Activated CD4-positive, CD25-positive, alpha-beta regulatory T cell treated with anti-CD3 and anti-CD28 coated beads, Interleukin-2, amount 50 U/mL, for 16 hours (primary cell): ENCODE measurements at places on chromosomes 1 and 21.

DNA sequence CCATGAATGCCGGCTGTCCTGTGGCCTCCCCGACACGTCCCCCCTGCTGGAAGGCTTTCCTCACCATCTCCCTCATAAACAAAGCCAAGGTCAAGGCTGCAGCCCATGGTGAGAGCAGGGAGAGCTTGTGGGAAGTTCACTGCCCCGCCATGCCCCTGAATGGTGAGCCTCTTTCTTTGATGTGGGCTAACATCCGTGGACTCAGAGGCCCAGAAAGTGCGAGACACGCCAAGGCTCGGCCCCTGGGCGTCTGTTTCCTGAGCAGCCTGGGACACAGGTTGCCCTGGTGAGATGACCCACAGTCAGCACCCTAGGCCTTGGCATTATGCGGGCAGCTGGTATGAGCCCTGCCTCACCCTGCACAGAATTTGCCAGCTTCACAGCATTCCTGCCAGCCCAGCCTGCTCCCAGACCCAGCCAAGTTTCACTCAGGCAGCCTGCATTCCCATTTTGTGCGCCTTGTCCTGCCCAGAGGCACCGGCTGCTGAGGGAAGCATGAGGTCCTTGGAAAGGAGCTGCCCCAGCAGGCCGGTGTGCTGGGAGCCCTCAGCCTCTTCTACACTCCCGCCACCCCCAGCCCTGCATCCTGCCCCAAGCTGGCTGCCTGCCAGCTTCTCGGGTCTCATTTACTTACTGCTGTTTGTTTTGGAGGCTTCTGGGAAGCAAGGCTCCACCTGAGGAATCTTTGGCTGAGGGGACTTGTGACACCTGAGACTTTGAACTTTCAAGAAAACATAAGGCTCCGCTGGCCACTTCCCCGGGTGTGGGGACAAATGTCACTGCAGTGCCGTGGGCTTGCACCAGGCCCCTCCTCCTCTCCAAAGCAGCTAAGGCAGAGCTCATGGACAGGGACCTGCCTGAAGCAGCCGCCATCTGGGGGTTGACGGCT lies 31.9 kb downstream of the NEK2 start:
- no peak for DNase-seq

GRCh38 chr1:108503062-108503733 lies 53.1 kb downstream of the NBPF6 start:
- DNase-seq, result no peak

- DNase-seq, result no peak
Measured at GRCh38 chr1:89312572-89312971, 39.9 kb upstream of the GBP5 start.

GRCh38 chr1:64437453-64437852 lies 32.5 kb upstream of the CACHD1 start:
- no peak for DNase-seq

- no peak for DNase-seq
Measured at GRCh38 chr1:201153474-201154388, 543 bp downstream of the TMEM9 start.
